ENCODE measurements at places on chromosomes 1 and 21.

DNA sequence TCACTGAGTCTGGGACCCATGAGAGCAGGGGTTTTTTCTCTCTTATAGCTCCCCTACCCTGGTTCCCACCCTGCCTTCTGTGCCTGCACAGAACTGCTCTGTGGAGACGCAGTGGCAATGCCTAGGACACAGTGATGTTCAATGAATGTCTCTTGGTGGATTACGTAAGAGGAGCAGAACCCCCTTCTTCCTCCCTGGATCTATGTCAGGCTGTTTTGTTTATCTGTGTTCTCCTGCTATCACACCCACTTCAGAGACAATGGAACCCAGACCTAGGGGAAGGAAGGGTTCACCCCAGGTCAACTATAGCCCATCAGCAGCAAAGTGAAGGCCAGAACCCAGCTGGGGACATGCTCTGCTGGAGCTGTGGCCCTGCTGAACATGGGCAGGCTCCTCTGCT is 2.0 kb downstream of the HPCAL4 start:
- DNase-seq, result no peak

DNA sequence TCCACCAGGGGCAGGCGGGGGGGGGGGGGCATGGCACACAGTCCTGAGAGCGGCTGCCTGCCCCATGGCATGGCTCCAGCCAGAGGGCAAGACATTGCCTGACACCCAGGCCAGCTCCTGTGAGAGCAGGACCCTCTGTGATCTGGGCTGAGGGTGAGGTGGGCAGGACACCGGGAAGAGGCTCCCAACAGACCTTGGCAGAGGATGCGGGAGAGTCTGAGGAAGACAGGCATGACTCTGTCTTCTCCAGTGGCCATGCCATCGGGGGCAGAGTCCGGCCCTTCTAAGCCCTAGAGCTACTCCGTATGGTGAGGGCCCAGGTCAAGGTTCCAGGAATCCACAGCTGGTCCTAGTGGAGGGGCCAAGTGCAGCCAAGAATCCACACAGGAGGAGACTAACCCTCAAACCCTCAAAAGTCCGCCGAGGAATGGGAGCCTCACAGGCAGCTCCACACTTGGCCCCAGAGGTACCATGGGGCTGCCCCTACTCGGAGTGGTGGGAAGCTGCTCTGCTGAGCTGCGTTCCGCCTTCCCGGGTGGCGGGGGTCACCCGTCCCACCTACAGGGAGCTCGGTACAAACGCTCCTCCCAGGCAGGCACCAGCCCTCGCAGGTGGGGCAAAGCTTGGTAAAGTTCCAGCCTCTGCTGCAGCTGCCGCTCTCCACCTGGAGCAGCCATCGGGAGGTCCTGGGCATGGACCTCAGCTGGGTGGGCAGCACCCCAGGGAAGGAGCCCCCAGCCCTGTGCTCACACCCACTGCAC is 6.5 kb downstream of the ACTRT2 start:
- DNase-seq, result no peak

DNA sequence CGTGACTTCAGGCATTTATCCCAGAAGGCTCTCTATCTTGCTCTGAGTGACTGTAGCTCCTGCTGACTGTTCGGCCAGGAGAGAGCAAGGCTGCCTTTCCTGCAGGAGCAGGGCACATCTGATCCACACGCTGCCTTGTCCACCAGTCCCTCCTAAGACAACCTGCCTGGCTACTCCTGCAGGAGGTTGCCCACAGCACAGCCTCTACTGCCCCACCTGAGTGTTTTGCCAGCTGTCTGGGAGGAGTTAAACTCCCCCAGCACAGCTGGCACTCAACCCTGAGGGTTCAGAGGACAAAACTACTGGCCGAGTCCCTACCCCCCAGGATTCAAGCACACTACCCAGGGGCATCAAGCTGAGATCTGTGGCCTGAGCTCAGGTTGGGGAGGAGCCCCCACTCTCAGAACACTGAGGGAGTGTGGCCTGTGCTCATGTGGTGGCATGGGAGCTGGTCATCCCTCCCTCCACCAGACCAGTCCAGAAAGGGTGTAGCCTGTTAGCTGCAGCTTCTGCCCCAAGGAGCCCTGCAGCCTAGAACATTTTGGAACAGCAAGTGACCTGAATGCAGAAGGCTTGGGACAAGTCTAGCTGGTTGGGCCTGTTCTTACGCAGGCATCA is 237.3 kb downstream of the SLC44A5 start:
- no peak for DNase-seq

GRCh38 chr21:35095859-35096291 is 46.8 kb upstream of the RUNX1 start:
- DNase-seq, result no peak

DNA sequence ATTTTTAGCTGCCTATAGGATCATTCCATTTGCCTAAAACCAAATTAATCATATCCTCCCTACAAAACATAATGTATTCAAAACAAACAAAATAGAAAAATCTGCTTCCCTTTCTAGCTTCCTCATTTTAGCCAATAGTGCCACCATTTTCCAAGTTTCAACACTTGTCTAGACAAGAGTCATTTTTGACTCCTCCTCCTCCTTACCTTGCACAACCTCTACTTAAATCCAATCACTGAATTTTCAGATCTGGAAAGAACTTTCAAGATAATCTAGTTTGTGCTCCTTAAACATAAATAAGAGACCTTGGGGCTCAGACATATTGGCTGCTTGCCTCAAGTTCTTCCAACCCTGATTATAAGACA is 7.4 kb downstream of the STX6 start:
- DNase-seq, result no peak

GRCh38 chr1:160330119-160330518 is 12.9 kb downstream of the COPA start:
- DNase-seq, result no peak

GRCh38 chr1:234836045-234836681 is 226.2 kb upstream of the IRF2BP2 start:
- DNase-seq, result no peak

- peak; percentile 19 for DNase-seq
Measured at GRCh38 chr1:88655685-88656299, 28.3 kb upstream of the PKN2 start.

- DNase-seq, result no peak
Measured at GRCh38 chr1:67078291-67078690, 24.3 kb upstream of the SLC35D1 start.

DNA sequence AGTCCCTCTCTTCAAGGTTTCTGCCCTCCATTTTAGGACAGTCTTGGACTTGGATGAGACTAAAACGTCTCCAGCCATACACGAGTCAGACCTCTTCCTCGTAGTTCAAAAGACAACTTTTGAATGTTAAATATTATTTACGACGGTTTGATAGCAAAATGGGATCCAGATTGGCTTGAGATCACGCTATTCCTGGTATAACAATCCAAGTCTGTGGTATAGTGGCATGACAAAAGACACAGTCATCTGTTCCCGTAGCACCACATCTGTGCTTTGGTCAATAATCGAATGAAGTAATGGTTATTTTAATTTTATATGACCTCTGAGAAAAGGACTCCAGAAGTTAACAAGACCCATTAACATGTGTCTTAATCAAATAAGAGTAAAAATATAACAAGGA is 7.0 kb downstream of the PCP4 start:
- DNase-seq, result peak; percentile 38

- DNase-seq, result no peak
Measured at GRCh38 chr1:30657131-30658013, 66.0 kb downstream of the MATN1 start.

DNA sequence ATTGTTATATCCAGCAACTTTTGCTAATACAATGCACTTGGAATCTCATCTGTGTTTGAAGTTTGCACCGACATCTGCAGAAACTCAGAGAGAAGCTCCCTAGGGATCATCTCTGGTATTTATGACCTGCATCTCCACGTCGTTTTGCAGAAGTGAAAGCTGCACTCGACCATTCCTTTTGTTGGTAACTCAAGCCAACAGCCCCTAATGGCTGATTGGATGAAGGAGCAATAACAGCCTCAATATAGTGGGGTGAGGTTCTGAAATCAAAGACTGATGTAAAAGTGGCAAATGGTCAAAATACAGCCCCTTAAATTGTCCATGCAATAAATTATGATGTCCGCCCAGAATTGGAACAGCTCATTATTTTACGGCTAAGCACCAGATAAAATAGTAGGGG is 344.2 kb upstream of the KAZN start:
- DNase-seq, result no peak

DNA sequence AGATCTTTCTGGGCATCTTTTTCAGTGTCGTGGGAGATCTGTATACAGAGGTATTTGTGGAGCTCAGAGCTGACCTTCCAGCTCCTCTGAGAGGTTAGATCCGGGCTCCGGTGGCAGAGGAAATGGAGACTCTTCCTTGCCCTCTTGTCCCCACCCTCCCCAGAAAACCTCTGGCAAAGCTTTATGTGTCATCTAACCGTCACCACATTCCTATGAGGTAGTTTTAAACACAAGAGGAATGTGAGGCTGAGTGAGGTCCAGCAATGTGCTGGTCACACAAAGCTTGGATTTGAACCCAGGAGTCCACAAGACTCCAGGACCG is 1.2 kb downstream of the CD160 start:
- DNase-seq, result no peak

- no peak for DNase-seq
Measured at GRCh38 chr1:113041569-113042284, 31.3 kb upstream of the LRIG2 start.

GRCh38 chr1:76023669-76024435 is 50.7 kb upstream of the ST6GALNAC3 start:
- no peak for DNase-seq

- DNase-seq, result peak; percentile 34
Measured at GRCh38 chr1:21268281-21269239, 21.7 kb downstream of the ECE1 start.

DNA sequence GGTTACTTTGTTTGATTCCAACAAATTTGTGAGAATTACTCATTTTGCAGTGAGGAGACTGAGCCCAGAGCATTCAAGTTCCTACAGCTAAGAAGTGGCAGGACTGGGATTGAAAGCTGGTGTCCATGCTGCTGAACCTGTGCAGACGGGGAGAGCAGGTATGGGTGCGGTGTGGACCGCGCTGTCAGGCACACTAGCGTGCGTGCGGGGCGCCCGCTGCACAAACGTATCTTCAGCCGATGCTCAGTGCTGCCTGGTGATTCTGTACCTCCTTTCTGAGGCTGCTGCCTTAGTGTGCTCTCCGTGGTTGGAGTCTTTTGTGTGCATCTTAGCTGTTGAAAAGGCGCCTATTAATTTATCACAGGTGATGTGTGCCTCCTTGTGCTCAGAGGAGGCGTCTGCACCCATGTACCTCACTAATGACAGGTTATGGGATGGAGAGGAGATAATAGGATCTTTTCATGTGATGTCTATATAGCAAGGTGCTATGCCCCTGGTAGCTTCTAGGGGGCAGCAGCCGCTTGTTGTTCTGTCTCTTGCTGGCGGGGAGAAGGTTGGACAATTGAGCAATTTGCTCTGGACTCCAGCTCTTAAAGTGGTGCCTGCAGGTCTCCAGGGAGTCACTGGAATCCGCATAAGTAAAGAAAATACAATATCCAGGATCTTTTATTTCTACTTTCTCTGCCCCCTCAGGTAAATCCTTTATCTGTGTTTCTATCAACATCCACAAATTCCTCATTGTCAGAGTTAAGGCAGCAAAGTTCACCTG is 32.5 kb downstream of the PEX14 start:
- DNase-seq, result peak; percentile 84

DNA sequence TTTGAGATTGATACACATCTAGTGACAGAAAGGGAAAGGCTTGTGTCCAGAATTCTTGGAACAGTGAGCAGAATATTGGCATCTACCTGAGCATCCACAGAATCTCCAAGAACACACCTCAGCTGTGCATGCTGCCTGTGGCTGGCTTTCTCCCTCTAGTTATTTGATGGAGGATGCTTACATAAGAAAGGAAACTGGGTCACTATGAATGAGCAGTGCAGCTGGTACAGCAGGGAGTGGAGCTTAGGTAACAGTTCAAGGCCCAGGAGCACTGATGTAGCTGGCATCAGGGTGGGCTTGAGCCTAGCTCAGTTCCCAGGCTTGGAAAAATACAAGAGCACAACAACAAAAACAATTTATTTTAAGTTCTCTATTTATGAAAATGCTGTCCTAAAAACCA is 26.3 kb downstream of the RGS8 start:
- DNase-seq, result no peak

DNA sequence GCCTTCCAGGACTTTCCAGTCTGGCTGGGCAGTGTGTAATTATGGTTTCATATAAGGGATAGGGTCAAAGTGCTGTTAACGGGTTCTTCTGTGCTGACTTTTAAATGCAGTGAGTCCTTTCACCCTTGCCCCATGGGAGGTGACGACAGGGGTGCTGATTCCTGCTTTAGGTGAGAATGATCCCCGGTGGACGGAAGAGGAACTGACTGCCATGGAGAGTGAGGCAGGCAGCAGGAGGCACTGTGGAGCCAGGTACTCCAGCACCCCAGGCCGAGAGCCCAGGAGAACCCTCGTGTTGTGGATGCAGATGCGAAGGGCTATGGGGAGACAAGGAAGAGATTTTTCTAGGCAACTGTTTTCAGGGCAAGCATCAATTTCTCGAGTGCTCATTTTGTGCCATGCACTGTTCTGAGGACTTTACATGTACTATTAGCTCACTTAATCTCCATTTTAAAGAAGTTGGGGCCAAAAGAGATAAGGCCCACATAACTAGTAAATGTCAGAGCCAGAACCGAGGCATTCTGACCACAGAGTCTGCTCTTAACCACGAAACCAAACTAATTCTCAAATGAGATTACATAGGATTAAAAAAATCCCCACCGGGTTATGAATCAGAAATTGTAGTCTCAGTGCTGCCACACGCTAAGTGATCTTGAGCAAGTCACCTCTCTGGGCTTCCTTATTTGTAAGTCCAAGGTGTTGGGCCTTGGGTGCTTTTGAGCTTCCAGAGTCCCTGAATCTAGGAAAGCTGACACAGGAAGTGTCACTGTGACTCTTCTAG is 28.2 kb downstream of the STPG1 start:
- no peak for DNase-seq

GRCh38 chr1:20358761-20359263 is 68.1 kb downstream of the VWA5B1 start:
- peak; percentile 79 for DNase-seq

DNA sequence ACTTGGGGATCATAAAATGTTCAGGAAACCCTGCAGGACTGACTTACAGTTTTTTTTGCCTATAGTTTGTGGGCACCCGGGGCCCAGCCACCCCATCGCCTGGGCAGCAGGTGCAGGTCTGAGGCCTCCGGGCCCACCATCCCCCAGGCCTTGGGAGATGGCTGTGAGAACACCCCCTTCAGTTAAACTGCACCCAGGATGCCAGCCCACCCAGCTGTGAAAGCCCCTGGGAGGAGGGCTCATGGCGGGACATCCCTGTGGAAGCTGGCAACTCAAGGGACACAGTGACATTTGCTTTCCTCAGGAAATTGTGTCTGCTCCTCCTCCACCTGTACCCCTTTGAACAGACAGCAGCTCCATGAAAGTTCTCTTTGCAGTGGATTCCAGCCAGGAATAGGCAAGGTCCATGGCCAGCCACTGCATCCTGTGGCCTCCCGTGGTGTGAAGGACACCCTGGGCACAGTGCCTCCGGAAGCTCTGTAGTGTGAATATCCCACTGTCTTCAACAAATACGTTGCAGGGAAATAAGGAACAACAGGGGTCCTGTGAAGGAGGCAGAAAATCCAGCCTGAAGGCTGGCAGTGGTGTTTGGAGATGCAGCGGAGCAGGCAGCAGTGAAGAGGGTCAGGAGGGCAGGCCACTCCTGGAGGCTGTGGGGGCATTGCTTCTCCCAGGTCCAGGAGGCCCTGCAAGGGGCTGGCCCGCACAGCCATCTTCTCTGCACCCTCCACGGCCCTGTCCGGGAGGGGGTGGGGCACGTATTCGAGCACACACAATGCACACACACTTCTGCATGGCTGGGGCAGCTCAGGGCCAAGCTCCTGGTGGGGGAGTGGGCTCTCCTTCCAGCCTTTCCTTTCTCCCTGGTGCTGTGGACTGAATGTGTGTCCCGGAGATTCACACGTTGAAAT is 2.1 kb upstream of the OBSCN start:
- DNase-seq, result no peak
